ENCODE measurements at places on chromosomes 1 and 21. TPM values are rescaled to one million over a fixed set of nuclear protein-coding genes. Genes with fewer than 3 reads are reported as not detected.

DNA sequence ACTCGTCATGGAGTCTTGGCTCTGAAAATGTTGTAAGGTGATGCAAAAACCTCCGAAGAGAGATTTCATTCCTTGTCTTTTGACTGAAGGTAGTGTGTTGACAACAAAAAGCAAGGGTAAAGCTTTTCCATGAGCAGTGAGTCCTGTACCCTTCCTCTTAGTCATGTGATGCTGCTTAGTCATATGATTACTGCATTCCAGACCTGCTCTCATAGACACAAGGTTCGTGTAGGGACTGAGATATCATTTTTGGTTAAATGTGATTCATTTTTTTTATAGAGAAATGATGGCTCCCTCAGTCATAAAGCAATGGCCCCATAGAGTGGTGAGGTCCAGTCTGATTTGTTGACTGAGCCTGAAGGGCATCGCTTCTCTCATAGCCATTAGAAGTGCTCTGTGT is 9.2 kb downstream of the KCNJ6 start:
- DNase-seq = peak; percentile 26

DNA sequence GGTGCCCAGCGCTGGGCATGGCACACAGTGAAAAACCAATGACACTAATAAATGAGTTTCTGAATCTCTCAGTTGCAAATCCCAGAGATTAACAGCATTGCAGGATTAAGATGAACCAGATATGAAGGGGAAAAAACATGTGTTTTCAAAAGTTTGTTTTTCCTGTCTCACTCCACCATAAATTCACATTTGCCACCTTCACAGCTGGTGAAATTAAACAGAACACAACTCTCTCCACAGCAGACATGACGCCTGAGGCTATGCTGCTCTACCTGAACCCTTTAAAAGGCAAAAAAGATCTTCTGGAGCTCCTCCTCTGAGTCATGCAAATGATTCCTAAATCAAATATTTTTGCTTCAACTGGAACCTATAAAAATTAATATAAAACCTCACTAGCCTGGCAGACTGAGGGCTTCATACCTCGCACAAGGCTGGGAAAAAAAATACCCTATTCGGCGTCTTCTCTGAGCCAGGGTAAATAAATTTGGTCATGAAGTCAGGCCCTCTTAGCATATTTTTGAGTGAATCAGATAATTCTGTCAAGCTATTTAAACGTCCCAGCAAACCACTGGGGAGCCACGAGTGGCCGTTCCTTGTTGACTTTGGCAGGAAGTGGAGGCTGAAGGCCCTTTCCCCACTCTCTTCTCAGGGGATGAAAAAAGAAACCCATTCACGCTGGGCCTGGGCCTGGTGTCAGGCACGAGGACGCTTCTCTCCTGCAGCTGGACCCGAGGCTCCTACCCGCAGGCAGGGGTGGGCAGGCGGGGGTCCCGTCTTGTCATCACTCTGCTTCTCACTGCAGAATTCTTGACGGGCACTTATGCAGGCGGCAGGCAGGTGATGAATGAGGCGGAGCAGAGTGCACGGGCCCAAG is 53.0 kb downstream of the DMRTB1 start:
- DNase-seq = no peak

DNA sequence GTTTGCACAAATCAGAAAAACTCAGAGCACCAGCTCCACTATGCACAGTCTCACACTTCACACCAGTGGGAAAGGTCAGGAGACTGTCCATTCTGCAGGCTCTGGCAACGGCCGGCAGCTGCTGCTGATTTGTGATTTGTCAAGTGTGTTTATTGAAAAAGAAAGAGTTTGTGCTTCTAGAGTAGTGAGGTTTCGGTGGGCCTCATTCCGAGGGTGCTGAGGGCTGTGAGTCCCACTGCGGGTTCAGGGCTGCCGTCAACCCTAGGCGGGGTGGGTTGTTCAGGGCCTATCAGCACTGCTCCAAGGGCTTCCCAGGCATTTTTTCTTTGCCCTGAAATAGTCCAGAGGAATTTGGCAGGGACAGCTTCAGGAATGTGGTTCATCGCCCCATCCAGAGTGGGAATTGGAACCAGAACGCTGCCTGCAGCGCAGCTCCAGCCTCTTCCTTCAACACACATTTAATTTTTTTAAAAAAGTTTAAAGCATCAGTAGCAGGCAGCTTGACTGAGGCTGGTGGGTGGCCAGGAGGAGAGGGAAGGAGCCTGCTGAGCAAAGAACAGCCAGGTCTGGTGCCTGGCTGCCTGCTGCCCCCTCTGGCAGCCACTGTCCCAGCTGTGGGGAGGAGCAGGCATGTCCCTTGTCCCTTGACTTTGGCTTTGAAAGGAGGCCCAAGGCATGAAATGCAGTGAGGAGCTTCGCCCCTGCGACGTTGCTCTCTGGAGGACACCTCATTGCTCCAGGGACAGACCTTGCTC is 19.7 kb downstream of the STUM start:
- no peak for DNase-seq

- peak; percentile 64 for DNase-seq
Measured at GRCh38 chr1:208604295-208604694, 360.1 kb upstream of the PLXNA2 start.

- DNase-seq = no peak
Measured at GRCh38 chr1:243916160-243916559, 66.1 kb upstream of the AKT3 start.

The CYP4Z1 gene
- 2.8 TPM for total RNA-seq

DNA sequence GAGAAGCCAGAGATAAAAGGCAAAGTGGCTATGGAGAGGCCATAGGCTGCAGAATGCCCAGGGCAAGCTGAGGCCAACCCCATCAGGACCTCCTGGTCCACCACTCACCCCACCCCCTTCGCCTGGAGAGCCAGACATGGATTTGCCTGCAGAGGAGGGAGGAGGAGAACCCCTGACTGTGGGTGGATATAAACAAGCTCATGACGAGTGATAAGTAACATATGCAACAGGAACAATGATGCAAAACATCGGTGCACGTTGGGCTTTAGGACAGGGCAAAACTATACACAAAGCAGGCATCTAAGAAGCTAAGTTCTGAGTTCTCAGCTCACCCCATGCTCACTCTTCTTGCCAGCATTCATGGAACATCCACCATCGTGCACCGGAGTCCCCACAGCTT is 150.3 kb downstream of the ETS2 start:
- no peak for DNase-seq

DNA sequence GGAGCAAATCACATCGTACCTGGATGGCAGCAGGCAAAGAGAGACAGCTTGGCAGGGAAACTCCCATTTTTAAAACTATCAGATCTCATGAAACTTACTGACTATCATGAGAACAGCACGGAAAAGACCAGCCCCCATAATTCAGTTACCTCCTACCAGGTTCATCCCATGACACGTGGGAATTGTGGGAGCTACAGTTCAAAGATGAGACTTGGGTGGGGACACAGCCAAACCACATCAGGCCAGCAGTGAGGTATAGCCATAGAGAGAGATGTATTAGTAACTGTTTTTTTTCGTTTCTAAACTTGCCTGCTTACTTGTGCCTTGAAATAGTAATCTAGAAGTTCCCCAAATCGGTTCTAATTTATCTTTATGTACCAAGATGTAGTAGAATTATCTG is 48.9 kb downstream of the AK4 start:
- DNase-seq = no peak

DNA sequence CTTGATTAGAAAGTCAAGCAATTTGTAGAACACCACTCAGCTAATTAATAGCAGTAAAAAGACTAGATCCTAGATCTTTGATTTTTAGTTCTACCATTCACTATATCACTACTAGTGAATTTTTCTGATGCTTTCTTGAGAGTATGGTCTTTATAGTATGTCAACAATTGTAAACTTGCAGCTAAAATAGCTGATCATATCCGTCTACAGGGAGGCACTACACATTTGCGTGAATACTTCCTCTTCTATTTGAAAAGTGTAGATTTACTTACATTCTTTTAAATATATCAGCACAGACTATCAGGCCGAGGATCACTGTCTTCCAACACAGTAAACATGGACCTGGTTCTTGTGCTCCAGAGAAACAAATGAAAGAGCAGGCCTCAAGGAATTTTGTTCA is 18.6 kb upstream of the PTPRC start:
- no peak for DNase-seq

DNA sequence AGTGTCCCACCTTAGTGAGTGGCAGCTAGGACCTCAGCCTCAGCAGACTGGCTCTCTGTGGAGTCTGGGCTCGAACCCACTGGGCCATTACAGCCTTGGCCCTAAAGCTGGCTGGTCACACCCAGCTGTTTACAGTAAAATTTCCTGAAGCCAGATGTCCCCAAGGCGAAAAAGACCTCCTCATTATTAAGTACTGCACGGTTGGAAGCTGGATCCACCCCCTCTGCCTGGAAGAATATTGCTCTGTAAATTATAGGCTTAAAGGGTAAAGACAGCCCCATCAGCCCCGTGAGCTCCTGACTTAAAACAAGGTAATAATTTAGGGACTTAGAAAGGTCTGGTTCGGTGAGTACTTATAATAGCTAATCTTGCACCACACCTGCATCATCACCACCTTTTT is 30.3 kb upstream of the TMEM51 start:
- DNase-seq = no peak

DNA sequence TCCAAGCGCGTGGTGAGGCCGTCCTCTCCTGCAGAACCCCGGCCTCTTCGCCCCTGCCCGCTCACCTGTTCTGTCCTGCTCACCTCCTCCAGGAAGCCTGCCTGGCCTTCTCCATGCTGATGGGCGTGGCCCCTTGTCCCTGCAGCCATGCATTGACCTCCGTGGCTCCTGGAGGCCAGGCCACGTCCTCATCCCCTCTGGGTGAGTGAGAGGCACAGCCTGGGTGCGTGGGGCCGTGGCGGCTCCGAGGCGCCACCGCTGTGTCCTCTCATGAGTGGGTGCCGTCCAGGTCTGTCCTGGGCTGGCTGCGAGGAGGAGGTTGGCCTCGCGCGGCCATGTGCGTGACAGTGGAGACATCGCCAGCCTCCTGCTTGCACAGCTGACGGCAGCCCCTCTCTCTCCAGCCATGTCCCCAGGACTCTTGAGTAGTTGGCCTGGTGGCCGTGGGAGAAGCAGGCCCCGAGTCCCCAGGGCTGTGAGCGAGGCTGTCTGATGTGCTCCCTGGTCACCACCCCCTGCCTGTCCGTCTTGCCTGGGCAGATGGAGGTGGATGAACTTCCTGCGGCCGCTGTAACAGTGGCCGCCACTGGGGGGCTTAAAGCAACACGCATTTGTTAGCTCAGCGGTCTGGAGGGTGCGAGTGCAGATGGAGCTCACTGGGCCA is 58.1 kb downstream of the PRKCZ start:
- no peak for DNase-seq

GRCh38 chr1:75937034-75937433 is 4.8 kb upstream of the ASB17 start:
- no peak for DNase-seq

The RNF187 gene
- 62.1 TPM for total RNA-seq

- no peak for DNase-seq
Measured at GRCh38 chr1:29197590-29197924, 15.9 kb upstream of the SRSF4 start.

DNA sequence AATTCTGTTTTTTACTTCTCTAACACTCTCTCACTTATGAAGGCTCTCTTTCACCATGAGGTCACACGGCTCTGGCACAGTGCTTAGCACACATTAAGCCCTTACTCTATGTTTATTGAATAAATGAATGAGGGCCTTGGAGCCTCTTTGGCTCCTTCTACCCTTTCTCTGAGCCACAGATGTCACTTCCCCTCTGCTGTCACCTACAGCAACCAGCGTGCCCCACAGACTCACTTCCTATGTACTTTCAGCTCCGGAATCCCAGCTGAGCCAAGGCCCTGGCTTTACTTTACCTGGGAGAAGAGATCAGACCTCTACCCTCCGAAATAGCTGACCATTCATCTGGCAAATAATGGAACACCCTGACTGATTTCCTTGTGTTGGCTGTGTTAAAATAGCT is 53.7 kb upstream of the HMCN1 start:
- DNase-seq = no peak

The ANKRD45 gene
- total RNA-seq = 0.33 TPM

DNA sequence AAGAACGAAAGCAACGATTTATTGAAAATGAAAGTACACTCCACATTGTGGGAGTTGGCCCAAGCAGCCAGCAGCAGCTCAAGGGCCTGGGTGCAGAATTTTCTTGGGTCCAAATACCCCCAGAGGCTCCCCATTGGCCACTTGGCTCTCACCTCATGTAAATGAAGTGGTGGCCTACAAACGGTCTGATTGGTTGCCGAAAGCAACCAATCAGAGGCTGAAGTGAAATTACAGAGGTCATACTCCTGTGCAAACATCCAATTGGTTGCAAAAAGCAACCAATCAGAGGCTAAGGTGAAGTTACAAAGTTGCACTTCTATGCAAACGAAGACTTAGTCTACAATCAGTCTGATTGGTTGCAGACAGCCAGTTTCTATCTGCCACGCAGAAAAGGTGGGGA is 31.9 kb downstream of the FAM163A start:
- DNase-seq = no peak

DNA sequence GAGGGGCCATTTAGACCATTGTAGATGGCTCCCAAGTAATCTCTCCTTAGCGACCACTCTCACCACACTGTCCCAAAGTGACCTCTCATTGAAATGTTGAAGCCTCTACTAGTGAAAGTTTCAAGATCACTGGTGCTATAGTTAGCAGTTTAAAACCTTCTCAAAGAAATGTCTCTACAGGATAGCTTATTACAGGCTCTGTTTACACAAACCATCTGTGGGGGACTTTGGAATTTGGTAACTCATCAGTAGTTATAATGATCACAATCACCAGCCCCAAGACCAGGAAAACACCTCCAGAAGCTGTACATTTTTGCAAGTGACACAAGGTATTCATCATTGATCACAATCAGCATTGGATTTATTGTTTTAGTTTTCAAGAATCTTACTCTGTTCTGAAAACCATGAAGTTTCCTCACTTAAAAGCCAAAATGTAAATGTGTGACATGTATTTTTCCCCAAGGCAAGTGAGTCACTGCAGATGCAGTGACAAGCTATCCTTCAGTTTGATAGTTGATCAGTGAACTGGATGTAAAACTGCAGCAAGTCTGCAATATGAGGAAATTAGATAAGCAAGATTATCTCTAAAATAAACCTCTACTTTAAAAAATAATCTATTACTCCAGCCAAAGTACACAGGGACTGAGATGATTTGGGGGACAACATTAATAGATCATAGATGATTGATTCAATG is 41.9 kb downstream of the C21orf91 start:
- DNase-seq = no peak

DNA sequence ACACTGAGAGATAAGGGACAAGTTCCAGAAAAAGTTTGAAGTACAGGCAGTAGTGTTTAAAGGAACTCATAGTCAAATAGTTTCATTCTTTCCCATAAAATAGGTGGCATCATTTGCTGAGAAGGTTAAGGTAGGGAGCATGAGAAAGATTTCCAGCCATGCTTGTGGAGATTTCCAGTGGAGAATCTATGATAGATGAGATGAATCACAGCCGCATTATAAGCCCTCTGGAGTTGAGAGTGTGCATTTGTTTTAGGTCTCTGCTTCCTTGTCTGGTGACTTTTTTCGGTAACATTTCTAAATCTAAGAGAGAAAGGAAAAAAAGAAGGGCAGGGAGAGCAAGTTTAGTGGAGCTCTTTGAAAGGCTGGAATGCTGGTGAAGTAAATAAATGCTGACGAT is 108.7 kb downstream of the DISP1 start:
- no peak for DNase-seq

All from esophagus muscularis mucosa (tissue), 4 donors.